Stimulated activated memory B cell treated with anti-CD40 and anti-IgM and Interleukin-4, amounts not matched to agents 10 μg/mL and 1 μg/mL and 100 μg/mL, for 72 hours (primary cell): ENCODE measurements at places on chromosomes 6 and 20.
A peak's percentile ranks its signal among the peaks of the same experiment; 100 is the strongest.

- H3K36me3 ChIP-seq, result peaks cover 6% of the 10 kb centered on the region
- no peak overlapping the region for H3K4me3 ChIP-seq
- H3K4me1 ChIP-seq, result peaks cover 40% of the 10 kb centered on the region
- no peak overlapping the region for H3K27ac ChIP-seq
- H3K27me3 ChIP-seq, result no peaks in the 10 kb centered on the region
These were observed 82.3 kb downstream of the PTPN1 start for GRCh38 chr20:50592282-50593004.

DNA sequence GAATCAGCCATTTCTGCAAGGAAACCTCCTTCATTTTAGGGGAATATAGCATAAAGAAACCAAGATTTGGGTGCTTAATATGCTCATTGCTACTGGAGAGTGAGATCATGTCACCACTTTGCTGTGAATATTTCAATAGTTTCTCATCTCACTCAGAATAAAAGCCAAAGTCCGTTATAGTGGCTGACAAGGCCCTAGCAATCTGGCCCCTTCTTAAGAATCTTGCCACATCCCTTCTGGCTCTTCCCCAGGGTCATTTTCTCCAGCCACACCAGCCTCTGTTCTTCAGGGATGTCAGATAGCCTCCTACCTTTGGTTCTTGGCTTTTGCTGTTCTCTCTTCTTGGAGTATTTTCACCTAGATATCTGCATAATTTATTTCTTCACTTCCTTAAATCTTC lies 24.8 kb upstream of the MLIP start:
- no peaks in the 10 kb centered on the region for H3K27me3 ChIP-seq
- ATAC-seq, result no peak
- no peaks in the 10 kb centered on the region for H3K4me1 ChIP-seq
- no peak overlapping the region for H3K4me3 ChIP-seq
- no peak overlapping the region for H3K27ac ChIP-seq
- H3K36me3 ChIP-seq, result no peaks in the 10 kb centered on the region

DNA sequence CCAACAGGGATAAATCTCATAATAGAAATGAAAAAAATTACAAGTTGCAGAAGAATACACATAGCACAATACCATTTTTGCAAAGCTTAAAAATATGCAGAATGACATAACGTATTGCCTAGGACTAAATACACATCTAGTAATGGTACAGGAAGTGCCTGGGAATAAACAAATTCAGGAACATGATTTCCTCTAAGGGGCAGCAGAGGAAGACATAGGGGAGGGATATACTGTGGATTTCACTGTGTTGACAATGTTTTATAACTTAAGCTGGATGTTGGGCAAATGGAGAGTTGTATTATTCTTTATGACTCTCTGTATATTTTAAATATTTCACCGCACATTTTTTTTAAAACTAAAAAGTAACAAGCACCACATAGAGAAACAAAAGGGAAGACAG lies 5.6 kb upstream of the GLO1 start:
- H3K27me3 ChIP-seq, result peaks cover 34% of the 10 kb centered on the region
- H3K27ac ChIP-seq, result no peak overlapping the region
- H3K4me3 ChIP-seq, result no peak overlapping the region
- no peak for ATAC-seq

DNA sequence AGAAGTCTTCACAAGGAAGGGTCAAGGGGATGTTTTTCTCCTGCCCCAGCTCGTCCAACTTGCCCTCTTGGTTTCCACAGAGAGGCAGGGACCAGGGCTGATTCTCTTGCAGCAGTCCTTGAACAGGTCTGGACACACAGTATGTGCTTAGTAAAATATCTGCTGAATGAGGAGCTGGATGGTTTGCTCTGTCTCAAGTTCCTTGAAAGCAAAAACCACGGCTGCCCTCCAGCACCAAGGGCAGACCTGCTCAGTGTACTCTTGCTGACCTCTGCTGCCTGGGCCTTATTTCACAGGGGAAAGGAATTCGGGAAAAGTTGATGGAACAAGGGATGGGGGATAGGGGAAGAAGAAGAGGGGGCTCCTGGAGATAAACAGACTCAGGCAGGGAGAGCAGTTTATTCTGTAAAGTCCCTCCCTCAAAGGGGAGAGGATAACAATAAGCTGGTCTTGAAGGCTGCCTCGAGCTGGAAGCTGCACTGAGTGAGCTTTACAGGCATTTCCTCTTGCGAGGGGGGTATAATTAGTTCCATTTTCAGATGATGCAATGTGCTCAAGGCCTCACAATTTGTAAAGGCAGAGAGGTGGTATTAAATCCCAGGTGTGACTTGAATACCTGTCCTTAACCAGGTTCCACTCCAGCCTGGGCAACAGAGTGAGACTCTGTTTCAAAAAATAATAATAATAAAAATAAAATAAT lies 10.3 kb downstream of the KCNK5 start:
- no peak for ATAC-seq
- H3K4me1 ChIP-seq, result peaks cover 6% of the 10 kb centered on the region
- peaks cover 5% of the 10 kb centered on the region for H3K27me3 ChIP-seq
- H3K27ac ChIP-seq, result no peak overlapping the region
- no peak overlapping the region for H3K4me3 ChIP-seq

GRCh38 chr20:16128538-16129106 lies 444.6 kb downstream of the KIF16B start:
- no peak for ATAC-seq
- H3K4me3 ChIP-seq, result no peak overlapping the region
- no peaks in the 10 kb centered on the region for H3K27me3 ChIP-seq
- H3K36me3 ChIP-seq, result no peaks in the 10 kb centered on the region
- H3K4me1 ChIP-seq, result no peaks in the 10 kb centered on the region

DNA sequence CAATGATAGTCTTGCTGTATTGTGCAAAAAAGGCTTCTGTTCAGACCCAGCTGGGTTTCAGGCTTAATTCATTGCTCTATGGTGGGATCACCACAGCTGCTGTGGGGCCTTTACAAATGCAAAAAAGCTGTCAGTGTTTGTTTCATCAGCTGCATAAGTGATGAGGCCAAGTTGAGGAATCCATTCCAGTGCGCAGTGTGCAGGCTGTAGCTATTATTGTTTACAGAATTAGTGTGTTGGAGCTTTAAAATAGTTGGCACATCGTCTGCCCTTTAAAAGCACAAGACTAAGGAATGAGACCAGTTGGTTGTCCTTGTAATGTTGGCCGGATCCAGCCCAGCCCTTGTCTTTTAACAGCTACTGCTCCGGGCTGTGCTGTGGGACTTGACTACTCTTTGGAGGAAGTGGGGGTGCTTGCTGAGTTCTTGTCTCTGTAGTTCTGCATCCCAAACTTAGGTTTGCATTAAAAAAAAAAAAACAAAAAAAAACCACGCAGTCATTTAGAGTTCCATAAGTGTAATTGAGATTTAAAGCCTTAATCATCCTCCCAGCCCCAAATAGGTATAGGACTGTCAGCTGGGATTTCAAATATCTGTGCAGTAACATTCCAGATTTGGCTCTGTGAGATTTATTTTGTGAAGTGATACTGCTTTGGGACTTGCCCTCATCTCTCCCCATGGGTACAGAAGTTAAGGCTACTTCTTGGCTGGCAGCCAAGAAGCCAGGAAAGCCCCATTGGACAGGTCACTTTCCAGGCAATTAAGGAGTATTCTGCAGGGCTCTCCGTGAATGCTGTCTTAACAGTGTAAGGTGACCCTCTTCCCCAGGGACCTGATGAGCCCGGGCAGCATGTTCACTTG lies 19.3 kb downstream of the JARID2 start:
- peaks cover 5% of the 10 kb centered on the region for H3K36me3 ChIP-seq
- no peak overlapping the region for H3K4me3 ChIP-seq
- H3K27ac ChIP-seq, result peak overlapping the region; percentile 48
- H3K4me1 ChIP-seq, result peaks cover 94% of the 10 kb centered on the region

DNA sequence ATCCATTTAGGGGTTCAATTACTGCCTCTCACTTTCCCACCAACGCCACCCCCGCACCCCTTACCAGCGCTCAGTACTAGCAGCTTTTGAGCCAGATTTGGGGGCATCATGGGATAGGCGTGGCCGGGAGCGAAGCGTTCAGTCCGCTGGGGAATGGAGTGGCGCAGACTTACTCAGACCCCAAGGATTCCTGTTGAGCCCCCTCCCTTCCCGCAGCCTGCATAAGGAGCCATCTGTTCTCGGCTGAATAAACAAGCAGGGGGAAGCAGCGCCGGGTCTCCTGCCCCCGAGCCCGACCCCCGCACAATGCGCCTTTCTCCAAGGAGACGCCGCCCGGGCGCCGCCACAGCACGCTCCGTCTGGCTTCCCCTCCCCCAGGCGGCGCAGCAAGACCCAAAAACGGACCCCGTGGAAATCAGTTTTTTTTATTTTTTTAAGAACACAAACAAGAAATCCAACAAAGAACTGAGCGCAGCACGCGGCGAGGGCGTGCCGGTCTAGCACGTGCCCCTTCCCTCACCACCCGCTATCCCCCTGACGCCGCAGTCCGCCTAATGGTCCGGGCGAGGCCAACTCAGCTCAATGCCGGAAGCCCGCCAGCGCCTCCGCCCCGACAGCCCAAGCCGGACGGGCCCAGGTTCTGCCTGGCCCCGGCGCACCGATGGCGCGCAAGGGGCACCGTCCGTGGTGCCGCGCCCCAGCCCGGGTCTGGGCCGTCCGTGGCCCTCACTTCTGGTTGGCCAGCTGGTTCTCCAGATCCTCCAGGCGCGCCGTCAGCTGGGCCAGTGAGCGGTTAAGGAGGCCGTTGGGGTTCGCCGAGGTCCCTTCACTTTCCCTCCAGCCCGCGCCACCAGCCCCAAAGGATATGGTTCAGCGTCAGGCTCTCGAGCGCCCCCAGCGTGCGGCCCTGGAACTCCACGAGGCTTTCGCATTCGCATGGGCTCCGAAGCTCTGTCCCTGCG lies 13.3 kb upstream of the RBPJL start:
- peaks cover 26% of the 10 kb centered on the region for H3K4me1 ChIP-seq
- H3K4me3 ChIP-seq, result peak overlapping the region; percentile 77
- no peaks in the 10 kb centered on the region for H3K36me3 ChIP-seq
- peaks cover 40% of the 10 kb centered on the region for H3K27me3 ChIP-seq
- no peak overlapping the region for H3K27ac ChIP-seq
- peak; percentile 85 for ATAC-seq

- H3K27ac ChIP-seq, result peak overlapping the region; percentile 3
- peaks cover 45% of the 10 kb centered on the region for H3K4me1 ChIP-seq
- H3K27me3 ChIP-seq, result no peaks in the 10 kb centered on the region
These were observed 44.3 kb downstream of the TOP1 start for GRCh38 chr20:41072915-41073314.

- H3K4me1 ChIP-seq, result peaks cover 70% of the 10 kb centered on the region
- no peaks in the 10 kb centered on the region for H3K36me3 ChIP-seq
- ATAC-seq, result no peak
- H3K4me3 ChIP-seq, result no peak overlapping the region
These were observed 59.2 kb downstream of the TNFAIP3 start for GRCh38 chr6:137926207-137926731.

DNA sequence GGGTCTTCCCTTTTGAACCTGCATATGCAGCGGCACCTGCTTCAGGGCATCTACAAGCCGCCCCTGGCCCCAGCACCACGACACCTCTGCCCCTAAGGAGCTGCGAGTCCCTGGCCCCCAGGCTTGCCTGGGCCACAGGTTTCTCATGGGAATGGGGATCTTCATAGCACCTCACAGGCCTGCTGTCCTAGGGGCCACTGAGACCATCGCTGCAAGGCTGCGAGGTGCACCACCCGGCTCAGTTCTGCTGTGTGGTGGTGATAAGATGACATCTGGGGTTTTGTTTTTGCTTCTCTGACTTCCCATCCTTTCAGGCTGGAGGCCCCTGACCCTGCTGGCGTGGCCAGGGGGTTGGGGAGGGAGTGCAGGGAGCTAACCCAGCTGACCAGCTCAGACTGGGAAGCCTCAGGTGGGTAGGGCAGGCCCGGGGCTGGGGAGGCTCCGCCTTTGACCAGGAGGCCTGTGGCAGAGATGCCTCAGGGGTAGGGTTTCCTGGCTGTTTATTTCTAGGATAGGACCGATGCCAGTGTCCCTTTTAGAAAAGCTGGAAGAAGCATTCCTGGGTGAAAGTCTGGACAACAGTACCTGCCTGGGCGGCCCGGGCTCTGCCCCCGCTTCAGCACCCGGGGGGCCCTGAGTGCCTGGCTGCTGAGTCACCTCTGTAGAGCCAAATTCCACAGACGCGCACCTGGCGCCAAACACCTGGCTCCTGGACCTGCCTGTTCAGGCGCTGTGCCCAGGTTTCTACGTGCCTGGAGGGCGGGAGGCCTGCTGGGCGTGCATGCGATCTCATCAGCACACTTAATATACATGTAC lies 264.7 kb downstream of the DLL1 start:
- H3K27ac ChIP-seq, result no peak overlapping the region
- H3K36me3 ChIP-seq, result no peaks in the 10 kb centered on the region
- H3K27me3 ChIP-seq, result peaks cover 9% of the 10 kb centered on the region
- ATAC-seq, result no peak
- no peak overlapping the region for H3K4me3 ChIP-seq

DNA sequence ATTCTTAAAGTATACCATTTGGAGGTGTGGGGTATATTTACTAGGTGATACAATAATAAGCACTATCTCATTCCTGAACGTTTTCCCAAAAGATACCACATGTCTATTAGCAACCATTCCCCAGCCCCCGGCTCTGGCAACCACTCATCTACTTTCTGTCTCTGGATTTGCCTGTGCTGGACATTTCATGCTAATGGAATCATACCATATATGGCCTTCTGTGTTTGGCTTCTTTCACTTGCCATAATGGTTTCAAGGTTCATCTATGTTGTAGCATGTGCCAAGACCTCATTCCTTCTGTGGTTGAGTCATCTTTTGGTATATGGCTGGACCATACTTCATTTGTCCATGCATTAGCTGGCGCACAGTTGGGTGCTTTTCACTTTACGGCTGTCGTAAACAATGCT lies 39.7 kb downstream of the BCAS4 start:
- H3K36me3 ChIP-seq, result peaks cover 61% of the 10 kb centered on the region
- no peak overlapping the region for H3K4me3 ChIP-seq
- ATAC-seq, result no peak
- peaks cover 41% of the 10 kb centered on the region for H3K4me1 ChIP-seq

DNA sequence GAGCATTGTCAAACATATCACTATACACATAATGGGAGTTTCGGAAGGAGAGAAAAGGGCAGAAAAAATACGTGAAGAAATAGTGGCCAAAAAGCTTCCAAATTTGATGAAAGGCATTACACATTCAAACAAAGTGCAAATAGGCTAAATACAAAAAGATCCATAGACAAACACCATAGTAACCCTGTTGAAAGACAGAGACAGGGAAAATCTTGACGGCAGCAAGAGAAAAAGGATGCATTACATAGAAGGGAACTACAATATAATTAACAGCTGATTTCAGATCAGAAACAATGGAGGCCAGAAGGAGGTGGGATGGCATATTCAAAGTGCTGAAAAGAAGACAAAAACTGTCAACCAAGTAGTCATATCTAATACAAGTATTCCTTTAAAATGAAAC lies 170.8 kb downstream of the MRPL14 start:
- no peak overlapping the region for H3K4me3 ChIP-seq
- ATAC-seq, result no peak
- H3K27ac ChIP-seq, result no peak overlapping the region
- H3K36me3 ChIP-seq, result peaks cover 6% of the 10 kb centered on the region

DNA sequence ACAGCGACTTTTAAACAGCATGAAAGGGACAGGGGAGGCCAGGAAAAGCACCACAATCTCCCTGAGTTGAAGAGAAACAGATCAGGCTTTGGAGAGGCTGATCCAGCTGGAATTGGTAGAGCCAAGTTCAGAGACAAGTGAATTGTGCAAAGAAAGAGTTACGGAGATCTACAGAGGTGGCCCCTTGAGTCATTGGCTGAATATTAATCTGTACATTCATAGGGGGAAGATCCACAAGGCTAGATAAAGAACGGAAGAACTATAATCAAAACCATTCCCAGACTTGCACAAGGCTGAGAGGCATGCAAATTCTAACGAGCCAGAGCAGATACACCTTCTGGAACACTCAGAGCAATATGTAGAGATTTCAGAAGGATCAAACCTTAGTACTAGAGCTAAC lies 14.2 kb upstream of the FOXQ1 start:
- peaks cover 38% of the 10 kb centered on the region for H3K27me3 ChIP-seq
- no peak for ATAC-seq
- no peak overlapping the region for H3K4me3 ChIP-seq

GRCh38 chr6:145491126-145491525 lies 244.2 kb downstream of the EPM2A start:
- no peak overlapping the region for H3K27ac ChIP-seq
- H3K27me3 ChIP-seq, result no peaks in the 10 kb centered on the region
- no peaks in the 10 kb centered on the region for H3K4me1 ChIP-seq
- H3K4me3 ChIP-seq, result no peak overlapping the region
